ENCODE measurements at places on chromosomes 16 and 17.

DNA sequence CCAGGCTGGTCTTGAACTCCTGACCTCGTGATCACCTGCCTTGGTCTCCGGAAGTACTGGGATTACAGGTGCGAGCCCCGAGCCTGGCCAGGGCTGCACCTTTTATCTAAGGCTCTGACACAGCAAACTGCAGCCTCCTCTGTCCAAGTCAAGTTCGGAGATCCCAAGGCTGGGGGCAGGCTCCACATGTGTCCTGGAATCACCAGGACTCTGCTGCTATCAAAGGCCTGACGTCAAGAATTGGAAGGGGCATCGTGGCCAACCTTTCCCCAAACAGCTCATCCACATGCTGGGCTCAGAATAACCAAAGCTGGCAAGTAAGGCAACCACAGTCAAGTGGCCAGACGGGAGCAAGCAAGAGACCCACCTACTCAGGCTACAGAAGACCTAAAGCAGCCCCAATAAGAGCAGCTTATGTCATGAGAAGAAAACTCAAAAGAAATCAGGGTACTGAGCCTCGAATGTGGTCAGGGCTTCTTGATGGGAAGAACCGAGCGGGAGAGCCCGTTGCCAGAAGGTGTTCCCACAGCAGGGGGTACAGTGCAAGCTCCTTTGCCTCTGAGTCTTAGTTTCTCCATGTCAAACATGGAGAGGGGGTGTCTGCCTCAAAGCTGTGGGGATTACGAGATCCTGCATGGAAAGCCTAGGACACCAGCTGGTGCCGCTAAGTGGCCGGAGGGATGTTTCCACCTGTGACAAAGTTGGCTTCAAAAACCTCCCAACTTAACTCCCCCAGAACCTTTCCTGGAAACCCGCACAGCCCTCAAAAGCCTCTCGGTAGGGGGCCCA lies 7.9 kb downstream of the MYBBP1A start:
- no peak for DNase-seq

DNA sequence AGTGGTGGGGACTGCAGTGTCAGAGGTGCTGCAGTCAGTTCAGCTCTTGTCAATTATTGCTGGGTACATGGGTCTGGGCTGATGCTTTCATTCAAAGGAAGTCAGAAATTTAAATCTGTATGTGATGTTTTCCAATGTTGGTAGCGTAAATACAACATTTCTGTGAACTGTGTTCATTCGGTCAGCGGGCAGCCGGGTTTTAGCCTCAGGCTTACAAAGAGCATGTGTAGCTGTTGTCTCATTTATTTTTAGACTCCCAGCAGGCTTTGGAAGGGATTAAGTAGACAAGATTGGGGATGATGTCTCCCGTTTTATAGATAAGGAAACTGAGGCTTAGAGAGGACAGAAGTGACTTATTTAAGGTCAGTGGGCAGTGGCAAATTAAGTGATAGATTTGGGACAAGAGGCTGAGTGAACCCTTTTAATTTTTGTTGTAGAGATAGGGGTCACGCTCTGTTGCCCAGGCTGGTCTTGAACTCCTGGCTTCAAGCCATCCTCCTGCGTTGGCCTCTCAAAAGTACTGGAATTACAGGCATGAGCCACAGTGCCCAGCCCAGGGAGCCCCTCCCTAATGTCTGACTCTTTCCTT lies 8.1 kb downstream of the AQP8 start:
- DNase-seq = no peak

DNA sequence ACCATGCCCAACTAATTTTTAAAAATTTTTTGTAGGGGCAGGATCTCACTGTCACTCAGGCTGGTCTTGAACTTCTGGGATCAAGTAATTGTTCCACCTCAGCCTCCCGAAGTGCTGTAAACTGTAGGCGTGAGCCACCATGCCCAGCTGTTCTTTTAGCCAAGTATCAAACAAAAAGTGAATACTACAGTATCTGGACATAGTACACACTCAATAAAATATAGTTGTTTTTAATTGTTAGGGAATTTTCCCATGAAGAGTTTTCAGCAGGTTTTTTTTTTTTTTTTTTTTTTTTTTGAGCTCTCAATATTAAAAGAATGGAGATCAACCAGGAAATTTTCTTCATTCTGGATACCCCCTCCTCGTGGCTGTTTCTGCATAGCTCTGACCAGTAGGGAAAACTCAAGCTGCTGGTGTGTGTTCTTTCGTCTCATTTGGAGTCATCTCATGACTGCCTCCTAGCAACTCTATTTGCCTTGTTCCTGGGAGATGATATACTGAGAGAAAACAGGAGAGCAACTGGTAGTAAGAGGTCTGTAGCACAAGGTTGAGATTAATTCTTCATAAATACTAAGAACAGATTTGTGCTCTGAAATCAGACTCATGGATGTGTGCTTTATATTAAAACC lies 16.5 kb upstream of the PHAF1 start:
- DNase-seq = no peak

DNA sequence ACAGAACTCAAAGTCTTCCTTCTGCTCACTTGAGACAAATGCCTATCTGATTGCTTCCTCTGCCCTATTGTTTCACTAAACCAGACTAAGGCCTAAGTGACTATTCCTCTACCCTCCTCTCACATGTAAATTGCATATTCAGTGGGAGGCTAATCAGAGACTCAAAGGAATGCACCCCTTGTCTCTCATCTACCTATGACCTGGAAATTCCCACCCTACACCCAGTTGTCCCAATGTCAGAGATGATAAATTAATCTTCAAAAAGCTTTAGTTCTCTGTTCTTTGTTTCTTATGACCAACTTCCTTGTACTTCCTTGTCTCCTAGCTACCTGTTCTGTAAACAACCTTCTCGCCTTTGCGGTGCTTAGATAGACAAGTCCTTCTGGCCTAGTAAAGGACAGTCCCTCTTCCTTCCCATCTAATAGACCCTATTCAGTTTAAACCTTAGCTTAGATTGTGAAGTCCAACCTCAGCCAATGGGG lies 76.0 kb downstream of the EMP2 start:
- no peak for DNase-seq

- DNase-seq = no peak
Measured at GRCh38 chr16:1199347-1200013, 25.6 kb downstream of the TPSG1 start.

- no peak for DNase-seq
Measured at GRCh38 chr16:9046667-9047055, 44.8 kb upstream of the HAPSTR1 start.

Measured in brain pericyte (primary cell).